ENCODE measurements at places on chromosomes 2 and 18.

- DNase-seq = no peak
Measured at GRCh38 chr2:101388232-101388631, 929 bp upstream of the CREG2 start.

GRCh38 chr2:45750001-45750400, 98.5 kb downstream of the PRKCE start:
- DNase-seq = no peak

DNA sequence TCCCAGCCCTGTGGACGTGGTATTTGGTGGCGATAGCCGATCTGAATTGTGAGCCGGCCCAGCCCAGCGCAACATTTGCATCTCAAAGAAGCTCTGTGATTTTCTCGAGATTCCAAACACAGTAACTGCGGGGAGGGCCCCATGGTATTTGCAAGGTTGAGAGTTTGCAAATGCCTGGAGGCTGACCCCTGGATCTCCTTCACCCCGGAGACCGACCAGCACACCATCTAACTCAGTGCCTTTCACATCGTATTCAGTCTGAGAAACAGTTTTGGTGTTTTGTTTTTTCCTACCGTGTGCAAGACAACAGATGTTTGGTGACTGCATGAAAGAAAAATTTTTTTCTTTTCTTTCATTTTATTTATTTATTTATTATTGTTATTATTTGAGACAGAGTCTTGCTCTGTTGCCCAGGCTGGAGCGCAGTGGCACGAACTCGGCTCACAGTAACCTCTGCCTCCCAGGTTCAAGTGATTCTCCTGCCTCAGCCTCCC, 40.3 kb downstream of the MYCN start:
- DNase-seq = no peak

GRCh38 chr2:65329525-65329924, 101.9 kb downstream of the ACTR2 start:
- DNase-seq = no peak

GRCh38 chr2:23146011-23146410, 239.0 kb upstream of the KLHL29 start:
- no peak for DNase-seq

- no peak for DNase-seq
Measured at GRCh38 chr18:13522256-13522655, 204.1 kb downstream of the FAM210A start.

- DNase-seq = peak; percentile 16
Measured at GRCh38 chr18:58529714-58530354, 99.1 kb downstream of the ALPK2 start.

- no peak for DNase-seq
Measured at GRCh38 chr18:35430721-35431373, 53.7 kb upstream of the ZNF396 start.

DNA sequence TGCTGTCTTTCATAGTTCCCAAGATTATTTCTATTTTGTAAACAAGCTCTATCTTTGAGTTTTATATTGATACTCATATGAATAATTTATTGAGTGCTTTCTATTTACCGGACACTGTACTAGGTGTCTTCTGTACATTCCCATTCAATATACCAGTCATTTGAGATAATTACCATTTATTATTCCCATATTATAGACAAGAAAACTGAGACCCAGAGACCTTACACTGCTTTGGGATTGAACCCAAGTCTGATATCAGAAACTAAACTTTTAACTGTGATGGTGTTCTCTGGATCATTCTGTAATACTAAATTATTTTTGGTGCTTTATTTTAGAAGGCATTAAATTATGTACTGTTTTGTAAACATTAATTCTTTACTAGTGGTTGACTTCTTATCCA, 17.3 kb downstream of the SPOPL start:
- DNase-seq = no peak

Measured in AG09309 (cell line).